ENCODE measurements at places on chromosomes 12 and 14. TPM values are rescaled to one million over a fixed set of nuclear protein-coding genes. Genes with fewer than 3 reads are reported as not detected.

The E2F7 gene
- total RNA-seq = 10.2 TPM

The IQSEC3 gene
- not detected for total RNA-seq

The MYO1A gene
- under 0.01 TPM for total RNA-seq

The CLEC9A gene
- total RNA-seq = not detected

The CPNE6 gene
- not detected for total RNA-seq

The ZNF219 gene
- 3.9 TPM for total RNA-seq

The SIX1 gene
- total RNA-seq = 0.73 TPM

The OAS2 gene
- total RNA-seq = 11.1 TPM

The DIO2 gene
- 0.13 TPM for total RNA-seq

The RD3L gene
- not detected for total RNA-seq

The NTS gene
- not detected for total RNA-seq

The EIF2S3B gene
- total RNA-seq = 1.4 TPM

The ENDOU gene
- total RNA-seq = not detected

The SLC41A2 gene
- total RNA-seq = 14.3 TPM

The CLMN gene
- total RNA-seq = 4.8 TPM

Data from pulmonary artery endothelial cell (primary cell).